Activated naive CD4-positive, alpha-beta T cell treated with anti-CD3 and anti-CD28 coated beads, Interleukin-2, amount 50 U/mL, for 72 hours (primary cell): ENCODE measurements at places on chromosomes 7 and 10. TPM values are rescaled to one million over a fixed set of nuclear protein-coding genes. Genes with fewer than 3 reads are reported as not detected.

SAMD9 gene
- 16.3 TPM for total RNA-seq

- no peak for DNase-seq
Observed at GRCh38 chr10:121627876-121628581, 29.8 kb upstream of the FGFR2 start.

GRCh38 chr7:75711656-75712514, 26.9 kb downstream of the HIP1 start:
- no peak for DNase-seq

DNA sequence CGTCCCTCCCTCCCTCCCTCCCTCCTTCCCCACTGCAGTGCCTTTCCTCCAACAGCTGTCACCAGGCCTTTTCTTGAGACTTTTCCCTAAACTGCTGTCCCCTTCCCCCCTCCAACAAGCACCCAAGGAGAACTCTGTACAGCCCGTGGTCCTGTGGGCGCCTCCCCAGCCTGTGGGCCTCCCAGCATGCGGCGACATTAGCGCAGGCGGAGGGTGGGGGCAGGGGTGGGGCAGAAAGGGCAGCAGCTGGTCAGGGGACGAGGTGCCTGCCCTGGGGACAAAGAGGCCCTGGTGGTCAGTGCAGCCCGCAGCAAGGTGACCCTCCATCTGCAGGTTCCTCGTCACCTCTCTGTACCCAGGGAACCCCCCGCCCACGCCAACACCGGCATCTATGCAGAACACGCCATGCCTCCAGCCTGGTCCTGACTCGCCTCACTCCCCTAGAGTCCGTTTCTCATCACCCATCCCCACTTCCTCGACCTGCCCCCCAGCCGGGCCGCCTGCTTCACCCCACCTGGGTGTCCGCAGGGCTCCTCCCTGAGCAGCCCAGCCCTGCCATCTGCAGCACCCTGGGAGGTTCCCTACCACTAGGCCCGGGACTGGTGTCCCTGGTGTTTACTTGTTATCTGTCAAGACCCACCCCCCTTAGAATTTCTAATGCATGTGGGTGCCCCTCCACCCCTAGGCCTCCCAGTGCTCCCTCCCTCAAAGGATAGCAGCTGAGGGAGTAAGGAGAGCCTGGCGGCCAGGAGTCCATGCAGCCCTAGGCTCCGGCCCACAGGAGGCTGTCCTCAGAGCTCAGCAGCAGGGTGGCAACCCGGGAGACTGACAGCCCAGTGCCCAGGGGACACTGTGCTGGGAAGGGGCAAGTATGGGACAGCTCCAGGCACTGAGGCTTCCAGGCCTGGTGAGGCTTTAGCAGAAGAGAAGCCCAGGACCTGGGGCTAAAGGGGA, 147.8 kb downstream of the ARHGAP22 start:
- DNase-seq = no peak

DNA sequence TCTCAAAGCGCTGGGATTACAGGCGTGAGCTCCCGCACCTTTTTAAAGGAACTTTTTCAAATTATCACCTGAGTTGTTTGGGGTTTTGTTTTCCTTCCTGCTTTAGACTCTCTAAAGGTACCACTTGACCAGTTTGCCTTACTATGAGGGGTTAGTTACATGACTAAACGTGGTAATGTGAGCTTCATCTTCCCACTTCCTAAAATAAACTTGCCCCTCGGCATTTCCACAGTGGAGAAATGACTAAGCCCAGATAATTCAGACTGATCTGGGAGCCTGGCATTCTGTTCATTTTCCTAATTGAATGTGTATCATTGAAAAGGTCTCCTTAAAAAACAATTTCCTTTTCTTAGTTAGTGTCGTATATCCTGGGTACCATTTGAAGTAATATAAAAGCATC, 163.4 kb downstream of the PLXDC2 start:
- DNase-seq = no peak

- no peak for DNase-seq
Observed at GRCh38 chr10:50653758-50654157, 30.0 kb upstream of the SGMS1 start.

DNA sequence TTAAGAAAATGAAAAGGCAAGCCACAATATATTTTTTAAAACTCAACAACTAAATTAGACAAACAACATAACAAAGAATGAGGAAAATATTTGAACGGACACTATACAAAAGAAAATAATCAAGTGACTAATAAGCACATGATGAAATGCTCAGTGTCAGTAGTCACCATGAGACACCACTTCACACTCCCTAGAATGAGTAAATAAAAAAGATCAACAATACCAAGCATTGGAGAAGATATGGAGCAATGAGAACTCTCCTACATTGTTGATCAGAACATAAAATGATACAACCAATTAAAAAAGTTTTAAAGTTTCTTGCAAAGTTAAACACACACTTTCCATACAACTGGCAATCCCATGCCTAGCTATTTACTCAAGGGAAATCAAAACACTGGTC, 222.2 kb downstream of the C7orf25 start:
- DNase-seq = no peak

DNA sequence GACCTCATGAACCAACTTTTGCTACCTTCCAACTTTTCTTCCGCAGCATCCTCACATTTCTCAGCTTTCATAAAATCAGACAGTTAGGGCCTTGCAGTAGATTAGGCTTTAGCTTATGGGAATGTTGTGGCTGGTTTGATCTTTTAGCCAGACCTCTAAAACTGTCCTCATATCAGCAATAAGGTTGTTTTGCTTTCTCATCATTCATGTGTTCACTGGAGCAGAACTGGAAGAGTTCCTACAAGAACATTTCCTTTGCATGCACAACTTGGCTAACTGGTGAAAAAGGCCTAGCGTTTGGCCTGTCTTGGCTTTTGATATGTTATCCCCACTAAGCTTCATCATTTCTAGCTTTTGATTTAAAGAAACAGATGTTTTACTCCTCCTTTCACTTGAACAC, 130.0 kb upstream of the LRRTM3 start:
- DNase-seq = no peak

- no peak for DNase-seq
Observed at GRCh38 chr10:35561715-35562114, 43.4 kb upstream of the GJD4 start.

- DNase-seq = no peak
Observed at GRCh38 chr7:49398746-49399145, 374.7 kb upstream of the VWC2 start.

- no peak for DNase-seq
Observed at GRCh38 chr7:151637781-151638261, 118.1 kb upstream of the RHEB start.

DNA sequence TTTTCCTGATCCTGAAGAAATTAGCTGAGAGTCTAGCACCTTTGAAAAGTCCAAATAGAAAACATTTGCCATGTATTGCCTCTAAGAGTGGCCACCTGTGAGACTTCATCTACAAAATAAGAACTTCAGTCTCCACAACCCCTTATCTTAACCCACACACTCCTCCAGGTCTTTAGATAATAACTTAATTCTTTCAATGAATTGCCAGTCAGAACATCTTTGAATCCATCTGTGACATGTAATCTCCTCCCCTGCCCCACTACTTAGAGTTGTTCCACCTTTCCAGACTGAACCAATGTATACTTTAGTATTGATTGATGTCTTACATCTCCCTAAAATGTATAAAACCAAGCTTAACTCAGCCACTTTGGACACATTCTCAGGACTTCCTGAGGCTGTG, 84.4 kb upstream of the FAM171A1 start:
- DNase-seq = no peak

- DNase-seq = no peak
Observed at GRCh38 chr7:116583653-116584052, 58.8 kb downstream of the CAV1 start.

DNA sequence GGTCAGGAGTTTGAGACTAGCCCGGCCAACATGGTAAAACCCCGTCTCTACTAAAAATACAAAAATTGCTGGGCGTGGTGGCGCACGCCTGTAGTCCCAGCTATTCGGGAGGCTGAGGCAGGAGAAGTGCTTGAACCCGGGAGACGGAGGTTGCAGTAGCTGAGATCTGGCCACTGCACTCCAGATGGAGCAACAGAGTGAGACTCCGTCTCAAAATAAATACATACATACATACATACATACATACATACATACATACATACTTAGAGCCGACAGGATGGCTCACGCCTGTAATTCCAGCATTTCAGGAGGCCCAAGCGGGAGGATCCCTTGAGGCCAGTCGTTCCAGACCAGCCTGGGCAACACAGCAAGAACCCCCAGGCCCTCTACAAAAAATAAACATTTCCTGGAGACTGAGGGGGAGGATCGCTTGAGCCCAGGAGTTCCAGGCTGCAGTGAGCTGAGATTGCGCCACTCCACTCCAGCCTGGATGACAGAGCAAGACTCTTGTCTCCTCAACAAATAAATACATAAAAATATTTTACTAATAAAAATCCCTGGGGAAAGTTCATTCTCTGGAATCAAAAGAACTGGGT, 90.9 kb upstream of the TNRC18 start:
- no peak for DNase-seq

RAMP3 gene
- total RNA-seq = 0.50 TPM

GRCh38 chr7:106841896-106842390, 23.1 kb upstream of the PIK3CG start:
- no peak for DNase-seq
